ENCODE measurements at places on chromosomes 3 and 15.

DNA sequence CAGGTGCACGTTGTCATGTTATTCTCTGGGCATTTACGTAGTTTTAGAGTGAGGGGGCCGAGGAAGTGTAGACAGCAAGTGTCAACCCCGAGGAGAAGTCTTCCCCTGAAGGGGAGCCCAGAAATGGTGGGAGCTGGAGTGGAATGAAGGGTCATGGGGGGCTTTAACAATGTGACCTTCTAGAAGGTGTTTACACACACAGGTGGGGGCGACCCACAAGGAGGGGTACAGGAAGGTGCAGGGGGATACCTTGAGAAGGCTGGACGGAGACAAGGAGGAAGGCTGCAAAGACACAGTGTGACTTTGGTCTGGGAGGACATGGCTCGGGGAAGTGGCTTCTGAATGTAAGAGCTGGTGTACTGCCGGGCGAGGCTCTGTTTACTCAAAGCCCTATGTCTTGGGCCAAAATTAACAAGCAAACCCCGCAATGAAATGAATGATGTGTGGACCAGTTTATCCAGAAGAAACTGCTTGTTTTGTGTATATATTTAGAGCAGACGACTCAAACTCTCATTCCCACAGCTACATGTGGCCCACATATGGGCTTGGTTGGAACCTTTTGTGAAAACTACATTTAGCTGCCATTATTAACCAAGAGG, 18.7 kb downstream of the TRPM1 start:
- no peak for DNase-seq

GRCh38 chr3:114333923-114334240, 40.1 kb downstream of the TIGIT start:
- no peak for DNase-seq

GRCh38 chr3:157265931-157266330, 106.0 kb upstream of the CCNL1 start:
- no peak for DNase-seq

DNA sequence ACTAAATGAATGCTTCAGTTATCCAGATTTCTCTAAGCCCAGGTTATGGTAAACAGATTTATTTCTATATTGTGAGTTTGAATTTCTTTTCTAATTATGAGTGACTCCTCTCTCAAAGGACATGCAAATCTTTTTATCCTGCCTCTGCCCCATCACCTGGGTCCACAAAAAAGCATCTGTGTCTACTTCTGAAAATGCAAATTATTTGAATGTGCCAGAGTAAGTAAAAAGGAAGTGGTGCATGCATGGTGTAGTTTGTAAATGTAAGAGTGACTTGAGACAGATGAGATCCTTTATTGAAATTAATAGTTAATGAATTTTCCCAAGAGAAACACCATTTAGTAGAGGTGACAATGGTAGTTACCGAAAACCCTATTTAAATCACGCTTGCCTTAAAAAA, 26.9 kb downstream of the MCTP2 start:
- no peak for DNase-seq

GRCh38 chr15:33608714-33609113, 297.9 kb downstream of the RYR3 start:
- no peak for DNase-seq

GRCh38 chr3:17258823-17259436, 374.2 kb downstream of the PLCL2 start:
- DNase-seq: no peak

- no peak for DNase-seq
Measured at GRCh38 chr3:171743327-171744157, 66.7 kb downstream of the PLD1 start.

Data from cerebellar nuclear complex (tissue), 1 donor.